ENCODE measurements at places on chromosomes 4 and X.

DNA sequence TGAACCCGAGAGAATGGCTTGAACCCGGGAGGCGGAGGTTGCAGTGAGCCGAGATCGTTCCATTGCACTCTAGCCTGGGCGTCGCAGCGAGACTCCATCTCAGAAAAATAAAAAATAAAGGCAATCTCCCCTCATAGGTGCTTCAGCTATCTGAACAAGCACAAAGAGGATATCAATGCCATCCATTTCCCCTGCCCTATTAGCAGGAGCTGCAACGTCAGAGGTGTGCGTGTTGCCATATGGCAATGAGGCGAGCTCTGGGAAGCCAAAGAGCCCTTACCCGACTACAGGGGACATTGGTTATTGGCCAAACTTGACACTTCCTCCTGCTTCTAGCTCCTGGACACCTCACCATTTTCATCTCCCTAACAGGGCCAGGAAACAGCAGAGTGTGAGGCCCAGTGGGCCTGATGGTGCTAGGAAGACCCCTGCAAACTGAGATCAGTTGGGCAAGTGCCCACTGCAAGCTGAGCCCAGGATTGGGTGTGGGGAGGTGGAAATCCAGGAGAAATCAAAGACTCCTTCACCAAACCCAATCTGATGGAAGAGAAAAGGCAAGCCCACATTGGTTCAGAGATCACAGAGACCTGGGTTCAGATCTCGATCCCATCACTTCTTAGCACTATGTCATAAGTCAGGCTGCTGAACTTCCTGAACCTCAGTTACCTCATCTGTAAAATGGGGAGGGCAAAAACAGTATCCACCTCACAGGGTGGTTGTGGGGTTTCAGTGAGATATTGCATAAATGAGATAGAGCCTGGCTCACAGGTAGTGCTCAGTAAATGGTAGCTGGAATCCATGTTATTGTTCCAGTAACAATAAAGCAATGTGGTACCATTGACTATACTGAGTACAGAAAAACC is 21.2 kb downstream of the SLC25A5 start:
- DNase-seq: no peak

GRCh38 chr4:105933083-105933482 is 37.8 kb downstream of the NPNT start:
- no peak for DNase-seq

DNA sequence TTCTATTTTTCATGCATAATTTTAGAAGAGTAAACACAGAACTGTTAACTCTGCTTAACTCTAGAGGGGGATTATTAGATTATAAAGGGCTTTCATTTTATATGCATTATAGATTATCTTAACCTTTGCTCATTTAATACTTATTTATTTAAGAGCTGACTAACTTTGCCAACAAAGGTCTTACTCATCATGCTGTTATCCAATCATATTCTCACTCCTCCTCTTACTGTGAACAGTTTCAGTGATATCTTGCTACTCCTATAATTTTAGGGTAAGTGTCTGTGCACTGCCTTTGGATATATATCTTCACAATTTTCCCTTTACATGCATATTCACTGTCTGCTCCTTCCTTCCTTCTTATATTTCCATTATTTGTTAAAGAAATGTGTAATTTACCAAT is 1814.9 kb downstream of the STIM2 start:
- DNase-seq: no peak

- DNase-seq: no peak
These were observed 209.3 kb downstream of the PTTG2 start for GRCh38 chr4:38169524-38169923.

DNA sequence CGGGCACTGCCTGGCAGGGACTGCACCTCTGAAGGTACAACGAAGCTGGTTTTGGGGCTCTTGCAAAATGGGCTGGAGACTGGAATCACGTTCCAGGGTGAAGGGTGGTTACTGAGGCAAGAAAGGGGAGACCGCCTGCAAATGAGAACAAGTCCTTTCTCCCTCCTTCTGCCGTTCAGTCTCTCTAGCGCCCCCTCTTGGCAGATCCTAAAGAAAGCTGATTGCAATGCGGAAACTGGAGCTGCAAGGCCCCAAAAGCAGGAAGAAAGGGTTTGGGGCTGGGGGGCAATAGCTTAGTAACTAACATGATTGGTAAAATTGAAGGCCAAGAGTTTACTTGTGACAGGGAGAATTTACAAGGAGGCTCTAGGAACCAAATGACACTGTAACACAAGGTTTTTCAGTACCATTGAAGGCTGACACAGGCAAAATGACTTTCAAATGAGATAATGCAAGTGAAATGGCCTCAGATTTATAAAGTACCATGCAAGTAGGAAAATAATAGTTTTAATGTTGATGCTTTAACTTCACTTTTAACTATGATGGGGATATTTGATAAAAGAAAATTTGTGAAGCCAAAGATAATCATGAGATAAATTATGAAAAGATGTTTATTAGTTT is 222.7 kb upstream of the HAND2 start:
- DNase-seq: no peak

DNA sequence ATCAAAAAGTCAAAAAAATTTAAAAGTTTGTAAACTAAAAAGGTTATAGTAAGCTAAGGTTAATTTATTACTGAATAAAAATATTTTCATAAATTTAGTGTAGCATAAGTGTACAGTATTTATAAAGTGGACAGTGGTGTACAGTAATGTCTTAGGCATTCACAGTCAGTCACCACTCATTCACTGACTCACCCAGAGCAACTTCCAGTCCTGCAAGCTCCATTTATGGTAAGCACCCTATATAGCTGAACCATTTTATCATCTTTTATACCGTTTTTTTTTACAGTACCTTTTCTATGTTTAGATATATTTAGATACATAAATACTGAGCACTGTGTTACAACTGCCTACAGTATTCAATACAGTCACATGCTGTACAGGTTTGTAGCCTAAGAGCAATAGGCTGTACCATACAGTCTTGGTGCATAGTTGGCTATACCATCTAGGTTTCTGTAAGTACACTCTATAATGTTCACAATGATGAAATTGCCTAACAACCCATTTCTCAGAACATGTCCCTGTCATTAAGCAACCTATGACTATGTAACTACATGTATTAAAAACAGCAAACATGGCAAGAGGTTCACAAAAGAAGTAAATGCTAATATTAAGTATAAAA is 18.6 kb downstream of the ACSL4 start:
- peak; percentile 20 for DNase-seq

DNA sequence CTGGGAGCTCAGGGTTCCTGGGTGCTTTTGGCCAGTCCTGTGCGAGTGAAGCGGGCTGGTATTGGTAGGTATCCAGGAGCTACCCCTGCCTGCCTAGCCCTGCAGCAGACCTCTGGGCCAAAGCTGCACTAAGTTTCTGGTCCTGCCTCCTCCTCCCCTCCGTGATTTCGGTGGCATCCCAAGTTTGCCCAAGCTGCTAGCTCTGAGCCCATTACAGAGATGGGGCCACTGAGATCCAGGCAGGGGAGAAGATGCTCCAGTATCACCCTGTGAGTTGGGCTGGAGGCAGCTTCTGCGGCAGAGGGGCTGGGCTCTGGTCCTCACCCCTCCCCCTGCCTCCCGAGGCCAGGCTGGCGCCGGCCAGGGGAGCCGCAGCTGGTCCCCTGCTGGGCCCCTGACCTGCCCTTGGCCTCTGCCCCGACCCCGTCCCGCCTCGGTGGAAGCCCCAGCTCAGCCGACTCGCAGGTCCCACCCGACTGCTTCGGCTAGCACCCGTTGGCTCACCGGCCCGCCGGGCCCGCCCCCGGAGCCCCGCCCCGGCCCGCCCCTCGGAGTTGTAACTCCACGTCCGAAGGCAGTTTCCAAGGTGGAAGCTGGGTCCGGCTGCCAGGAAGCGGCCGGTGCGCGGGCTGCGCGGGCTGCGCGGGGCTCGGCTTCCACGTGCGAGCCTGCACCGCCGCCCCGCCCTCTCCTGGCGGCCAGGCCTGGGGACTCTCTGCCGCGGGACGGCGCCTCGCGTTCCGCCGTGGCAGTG is at the start of gene DUSP9:
DUSP9 (plus strand) TSS at position 584 of the 754 bp plus-strand sequence. CDS start 751 bp downstream, outside the sequence.
- DNase-seq: peak; percentile 30

- DNase-seq: no peak
These were observed 68.4 kb downstream of the AR start for GRCh38 chrX:67612231-67612630.

GRCh38 chrX:21479695-21480270 is 105.6 kb downstream of the CNKSR2 start:
- DNase-seq: peak; percentile 38

GRCh38 chrX:42219231-42219630 is 295.9 kb upstream of the CASK start:
- no peak for DNase-seq

DNA sequence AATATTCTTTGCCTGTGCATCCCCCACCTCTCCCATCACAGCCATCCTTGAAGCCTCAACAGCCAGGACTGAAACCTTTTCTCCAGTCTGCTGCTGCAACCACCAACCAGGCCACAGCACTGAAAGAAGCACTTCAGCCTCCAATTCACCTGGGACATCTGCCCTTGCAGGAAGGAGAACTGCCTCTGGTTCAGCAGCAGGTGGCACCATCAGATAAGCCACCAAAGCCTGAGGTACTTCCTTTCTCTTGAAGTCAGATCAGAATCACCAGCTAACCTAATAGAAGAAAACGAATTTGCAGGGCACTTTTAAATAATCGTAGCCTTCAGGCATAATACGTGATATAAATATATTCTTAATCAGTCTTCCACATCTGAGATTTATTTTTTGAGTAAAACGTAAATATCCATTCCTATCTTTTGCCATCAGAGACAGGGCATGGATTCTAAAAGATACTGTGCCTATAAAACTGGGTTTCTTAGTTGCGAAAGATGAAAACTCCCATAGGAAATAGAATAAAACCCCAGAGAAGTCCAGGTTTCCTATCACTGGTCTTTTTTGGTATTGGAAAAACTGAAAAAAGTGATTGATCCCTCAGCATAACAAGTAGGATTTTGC is 9.5 kb downstream of the AMBN start:
- peak; percentile 38 for DNase-seq

- DNase-seq: no peak
These were observed 949.9 kb downstream of the TECRL start for GRCh38 chr4:63459329-63459728.

DNA sequence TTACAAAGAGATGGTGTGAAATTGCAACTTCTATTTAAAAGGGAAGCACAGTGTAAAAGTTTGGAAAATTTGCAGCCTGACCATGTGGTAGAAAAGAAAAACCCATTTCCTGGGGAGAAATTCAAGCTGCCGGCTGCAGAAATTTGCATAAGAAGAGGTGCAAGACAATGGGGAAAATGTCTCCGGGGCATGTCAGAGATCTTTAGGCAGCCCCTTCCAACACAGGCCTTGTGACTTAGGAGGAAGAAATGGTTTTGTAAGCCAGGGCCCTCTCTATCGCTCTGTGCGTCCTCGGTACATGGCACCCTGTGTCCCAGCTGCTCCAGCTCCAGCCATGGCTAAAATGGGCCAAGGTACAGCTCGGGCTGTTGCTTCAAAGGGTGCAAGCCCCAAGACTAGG is 40.4 kb downstream of the CCDC158 start:
- DNase-seq: no peak

- DNase-seq: no peak
These were observed 406.4 kb downstream of the PPARGC1A start for GRCh38 chr4:23483320-23483960.

GRCh38 chr4:121189326-121190215 is 25.4 kb upstream of the TNIP3 start:
- DNase-seq: no peak

- DNase-seq: peak; percentile 81
These were observed at the start of gene ZC4H2 for GRCh38 chrX:64975989-64976672. ZC4H2 (minus strand) TSS chrX:64976450; CDS start chrX:64976377, 73 bp downstream.

DNA sequence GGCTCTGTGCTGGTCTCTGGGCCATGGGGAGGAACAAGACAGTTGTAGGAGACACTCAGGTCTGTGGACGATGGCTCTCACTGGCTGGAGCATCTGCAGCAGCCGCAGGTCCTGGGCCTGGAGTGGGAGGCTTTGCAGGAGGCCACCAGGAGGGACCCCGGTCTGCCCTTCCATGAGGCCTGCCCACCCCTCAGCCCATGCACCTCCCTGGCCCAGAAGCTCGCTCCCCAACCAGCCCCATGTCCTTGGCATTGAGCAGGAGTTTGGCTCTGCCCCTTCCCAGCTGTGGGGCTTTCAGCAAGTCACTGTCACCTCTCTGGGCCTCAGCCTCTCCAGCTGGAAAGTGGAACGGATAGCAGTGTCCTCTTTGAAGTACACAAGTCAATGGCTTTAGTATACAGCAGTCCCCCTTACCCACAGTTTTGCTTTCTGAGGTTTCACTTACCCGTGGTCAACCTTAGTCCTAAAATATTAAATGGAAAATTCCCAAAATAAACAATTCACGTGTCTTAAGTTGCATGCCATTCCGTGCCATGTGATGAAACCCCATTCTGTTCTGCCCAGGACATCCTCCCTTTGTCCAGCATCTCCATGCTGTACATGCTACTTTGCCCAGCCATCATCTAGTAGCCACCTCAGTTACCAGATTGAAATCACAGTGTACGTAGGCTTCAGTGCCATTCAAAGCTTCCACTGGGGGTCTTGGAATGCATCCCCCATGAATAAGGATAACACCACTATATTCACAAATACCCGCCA is 104.0 kb downstream of the CPZ start:
- DNase-seq: no peak

- DNase-seq: no peak
These were observed 296.5 kb upstream of the CLNK start for GRCh38 chr4:10981096-10981495.

DNA sequence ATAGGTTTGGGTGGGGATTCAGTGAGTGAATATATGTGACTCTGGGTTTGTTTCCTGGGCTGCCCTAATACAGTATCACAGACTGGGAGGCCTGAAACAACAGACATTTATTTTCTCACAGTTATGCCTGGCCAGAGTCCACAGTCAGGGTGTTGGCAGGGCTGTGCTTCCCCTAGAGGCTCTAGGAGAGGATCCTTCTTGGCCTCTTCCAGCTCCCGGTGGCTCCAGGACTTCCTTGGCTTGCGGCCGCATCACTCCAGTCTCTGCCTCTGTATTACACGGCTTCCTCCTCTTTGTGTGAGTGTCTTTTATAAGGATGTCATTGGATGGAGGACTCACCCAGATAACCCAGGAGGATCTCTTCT is 5.2 kb upstream of the JAKMIP1 start:
- DNase-seq: no peak

DNA sequence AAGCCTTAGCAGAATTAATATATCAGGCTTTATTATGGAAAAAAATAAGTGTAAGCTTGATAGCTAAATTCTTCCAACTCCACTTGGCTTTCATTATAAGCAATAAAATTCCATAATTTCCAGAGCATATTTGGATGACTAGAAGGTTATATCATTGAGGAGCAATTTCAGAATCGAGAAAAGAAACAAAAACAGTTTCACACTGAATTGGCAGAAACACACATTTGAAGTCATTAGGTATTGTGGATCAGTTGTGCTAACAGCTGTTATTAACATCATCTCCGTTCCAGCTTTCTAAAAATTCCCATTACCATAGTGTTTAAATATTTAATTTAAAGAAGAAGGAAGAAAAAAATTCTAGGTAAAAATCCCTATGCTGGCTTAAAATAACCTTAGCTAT is 92.6 kb downstream of the ANTXR2 start:
- DNase-seq: no peak

- DNase-seq: no peak
These were observed 203.2 kb upstream of the F9 start for GRCh38 chrX:139327355-139327754.

DNA sequence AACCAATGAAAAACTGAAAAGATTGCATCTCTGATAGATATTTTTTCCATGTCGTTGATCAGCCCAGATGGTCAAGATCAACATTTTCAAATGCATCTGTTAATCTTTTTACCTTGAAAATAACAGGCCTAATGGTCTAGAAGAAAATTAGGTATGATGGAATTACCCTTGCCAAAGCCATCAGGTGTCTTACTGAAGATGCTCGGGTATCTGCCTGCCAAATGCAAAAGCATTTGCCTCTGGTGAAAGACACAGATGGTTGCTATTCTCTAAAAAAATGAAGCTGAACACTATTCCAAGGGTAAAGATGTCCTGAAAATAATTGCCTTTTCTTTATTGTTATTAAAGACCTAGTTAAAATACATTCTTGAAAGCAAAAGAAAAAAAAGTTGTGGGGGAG is 126.0 kb downstream of the FNIP2 start:
- no peak for DNase-seq

Measured in AG08395 (cell line).